ENCODE measurements at places on chromosomes 3 and 15.

- DNase-seq = no peak
Measured at GRCh38 chr3:190449801-190450200, at the start of gene TMEM207. Gene TMEM207, minus strand, starts transcription at chr3:190449901. Its CDS starts 92 bp downstream, at chr3:190449809.

DNA sequence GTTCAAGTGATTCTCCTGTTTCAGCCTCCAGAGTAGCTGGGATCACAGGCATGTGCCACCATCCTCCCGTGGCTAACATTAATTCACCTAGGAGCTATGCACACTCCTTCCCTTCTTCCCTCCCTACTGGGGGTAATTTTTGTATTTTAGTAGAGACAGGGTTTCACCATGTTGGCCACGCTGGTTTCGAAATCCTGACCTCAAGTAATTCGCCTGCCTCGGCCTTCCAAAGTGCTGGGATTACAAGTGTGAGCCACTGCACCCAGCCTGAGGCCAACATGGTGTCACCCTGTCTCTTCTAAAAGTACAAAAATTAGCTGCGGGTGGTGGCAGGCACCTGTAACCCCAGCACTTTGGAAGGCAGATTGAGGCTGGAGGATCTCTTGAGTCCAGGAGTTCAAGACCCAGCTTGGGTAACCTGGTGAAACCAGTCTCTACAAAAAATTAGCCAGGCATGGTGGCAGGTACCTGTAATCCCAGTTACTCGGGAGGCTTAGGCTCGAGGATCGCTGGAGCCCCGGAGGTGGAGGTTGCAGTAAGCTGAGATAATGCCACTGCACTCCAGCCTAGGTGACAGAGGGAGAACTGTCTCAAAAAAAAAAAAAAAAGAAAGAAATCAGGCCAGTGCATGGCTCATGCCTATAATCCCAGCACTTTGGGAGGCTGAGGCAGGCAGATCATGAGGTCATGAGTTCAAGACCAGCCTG lies 6.1 kb downstream of the RNU5B-1 start:
- DNase-seq = no peak

DNA sequence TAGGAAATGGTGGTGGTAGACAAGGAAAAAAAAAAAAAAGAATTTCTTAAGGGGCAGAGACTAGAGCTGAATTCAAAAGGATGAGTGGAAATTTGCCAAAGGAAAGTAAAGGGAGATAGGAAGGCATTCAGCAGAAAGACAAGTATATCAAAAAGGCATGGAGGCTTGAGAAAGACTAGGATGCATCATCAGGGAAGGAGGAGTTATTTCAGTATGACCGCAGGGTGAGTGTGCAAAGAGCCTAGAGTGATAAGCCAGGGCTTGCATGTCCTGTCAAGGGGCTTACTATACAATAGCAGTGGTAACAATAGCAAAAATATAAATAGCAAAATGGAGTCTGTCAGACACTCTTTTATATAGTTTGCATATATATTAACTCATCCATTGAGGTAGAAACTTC lies 112.0 kb downstream of the FRMD4B start:
- DNase-seq = no peak

DNA sequence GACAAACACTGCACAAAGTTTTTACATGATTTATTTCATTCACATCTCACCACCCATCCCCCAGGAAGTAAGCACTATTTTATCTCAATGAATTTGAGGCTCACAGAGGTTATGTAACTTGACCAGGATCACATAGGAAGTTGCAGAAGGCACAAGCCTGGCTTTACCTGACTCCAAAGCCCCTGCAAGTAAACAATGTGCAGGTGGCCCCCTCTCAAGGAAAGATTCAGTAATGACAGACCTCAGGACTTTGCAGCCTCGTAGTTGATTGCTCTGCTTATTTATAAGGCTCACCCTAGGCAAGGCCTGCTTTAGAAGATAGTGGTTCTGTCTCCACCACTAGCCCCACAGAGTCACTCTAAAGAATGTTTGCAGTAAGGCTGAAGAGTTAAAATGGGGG lies 79.8 kb upstream of the MDFIC2 start:
- no peak for DNase-seq

- DNase-seq = no peak
Measured at GRCh38 chr15:81330366-81331090, 6.6 kb upstream of the STARD5 start.

- DNase-seq = no peak
Measured at GRCh38 chr3:118912188-118912587, 122.5 kb downstream of the IGSF11 start.

DNA sequence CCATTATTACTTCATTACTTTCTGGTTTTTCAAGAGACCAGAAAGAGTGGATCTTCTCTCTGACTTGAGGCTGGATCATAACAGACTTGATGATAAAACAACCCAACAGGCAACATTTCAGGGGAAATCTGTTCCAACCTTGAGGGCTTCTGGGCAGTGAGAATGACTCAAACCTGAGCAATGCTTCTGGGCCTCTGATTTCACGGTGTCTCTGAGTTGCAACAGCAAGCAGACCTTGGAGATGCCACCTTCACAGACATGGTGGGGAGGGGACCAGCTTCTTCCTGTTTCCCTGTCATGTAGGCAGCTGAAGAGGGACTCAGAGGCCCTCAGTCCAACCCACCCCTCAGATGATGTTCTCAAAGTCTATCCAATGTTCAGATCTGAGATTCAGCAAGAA lies 104.0 kb downstream of the ABHD5 start:
- DNase-seq = peak; percentile 65

DNA sequence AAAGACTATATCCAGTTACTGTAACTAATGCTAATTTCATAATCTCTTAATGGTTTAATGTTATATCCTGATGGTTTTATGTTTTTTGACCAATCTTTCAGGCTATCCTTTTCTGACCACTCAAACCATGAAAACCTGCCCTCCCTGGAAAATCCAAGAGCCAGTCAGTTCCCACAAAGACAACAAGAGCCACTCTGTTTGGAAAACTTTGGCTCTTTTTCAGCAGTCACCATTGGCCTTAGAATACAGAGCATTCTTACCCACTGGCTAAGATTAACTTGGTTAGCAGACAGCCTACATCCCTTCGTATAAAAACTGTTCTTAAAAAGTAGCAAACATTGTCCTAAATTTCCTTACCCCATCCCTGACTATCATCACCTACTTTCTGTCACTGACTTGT lies 32.9 kb downstream of the ALCAM start:
- no peak for DNase-seq

- no peak for DNase-seq
Measured at GRCh38 chr3:127645371-127646015, 16.5 kb downstream of the PODXL2 start.

- DNase-seq = no peak
Measured at GRCh38 chr3:10992017-10992942, at the start of gene SLC6A1. Gene SLC6A1, plus strand, starts transcription at chr3:10992748. Its CDS starts 24,464 bp downstream, at chr3:11017212.

- DNase-seq = no peak
Measured at GRCh38 chr15:21262851-21263425, 177.4 kb downstream of the POTEB3 start.

GRCh38 chr3:73573204-73573603 lies 51.5 kb downstream of the PDZRN3 start:
- no peak for DNase-seq

DNA sequence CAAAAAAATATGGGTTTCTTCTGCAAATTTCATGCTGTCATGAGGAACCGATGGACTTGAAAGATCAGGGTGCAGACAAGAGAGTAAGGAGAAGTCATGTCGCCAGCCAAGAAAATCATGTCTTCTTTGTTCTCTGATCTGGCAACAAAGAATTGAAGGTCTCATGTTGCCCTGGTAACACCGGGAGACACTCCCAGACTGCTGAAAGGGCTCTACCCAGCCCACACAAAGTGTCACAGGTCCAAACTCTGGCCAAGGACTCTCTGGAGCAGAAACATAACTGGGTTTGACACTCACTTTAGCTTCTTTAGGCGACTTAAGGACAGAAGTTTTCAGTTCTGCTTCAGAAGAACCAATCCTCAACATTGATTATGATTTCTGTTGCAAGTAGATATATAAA lies 42.9 kb downstream of the SIDT1 start:
- no peak for DNase-seq

- no peak for DNase-seq
Measured at GRCh38 chr3:63441262-63441661, 163.2 kb downstream of the SYNPR start.

- DNase-seq = peak; percentile 21
Measured at GRCh38 chr3:184872200-184872599, 60.2 kb downstream of the VPS8 start.

GRCh38 chr3:108065096-108065495 lies 25.7 kb downstream of the CD47 start:
- no peak for DNase-seq

DNA sequence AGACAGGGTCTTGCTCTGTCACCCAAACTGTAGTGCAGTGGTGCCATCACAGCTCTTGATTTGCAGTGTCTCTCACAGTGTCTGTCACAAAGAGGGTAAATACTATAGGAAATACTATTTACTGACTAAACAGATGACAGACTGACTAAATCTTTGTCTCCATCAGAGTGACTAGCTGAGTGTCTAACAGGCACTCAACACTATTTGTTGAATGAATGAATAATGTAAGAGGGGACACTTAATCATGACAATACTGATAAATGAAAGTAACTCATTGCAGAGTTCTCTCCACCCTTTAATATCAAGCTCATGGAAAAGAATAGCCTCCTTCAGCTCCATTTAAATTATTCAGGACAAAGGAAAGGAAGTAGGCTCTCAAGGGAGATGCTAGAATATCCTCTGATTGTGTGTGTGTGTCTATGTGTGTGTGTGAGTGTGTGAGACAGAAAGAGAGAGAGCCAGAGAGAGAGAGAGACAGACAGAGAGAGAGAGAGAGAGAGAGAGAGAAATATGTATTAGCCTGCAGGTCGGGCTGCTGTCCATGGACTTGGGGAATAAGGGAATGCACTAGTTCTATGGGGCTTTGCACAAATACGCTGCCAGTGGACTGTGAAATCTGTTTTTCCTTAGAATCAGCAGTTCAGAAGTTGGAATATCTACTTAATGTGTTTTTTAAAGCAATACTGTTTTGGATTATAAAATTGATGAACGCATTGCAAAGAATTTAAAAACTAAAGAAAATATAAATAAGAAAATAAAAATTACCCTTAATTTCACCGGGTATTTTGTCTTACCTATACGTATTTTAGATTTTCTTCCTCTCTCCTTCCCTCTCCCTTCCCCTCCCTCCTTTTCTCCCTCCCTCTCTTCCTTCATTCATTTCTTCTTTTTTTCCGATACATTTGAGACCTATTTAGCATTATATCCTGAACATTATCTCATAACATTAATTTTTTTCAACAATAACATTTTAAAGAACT lies 132.9 kb upstream of the LRIG1 start:
- no peak for DNase-seq

DNA sequence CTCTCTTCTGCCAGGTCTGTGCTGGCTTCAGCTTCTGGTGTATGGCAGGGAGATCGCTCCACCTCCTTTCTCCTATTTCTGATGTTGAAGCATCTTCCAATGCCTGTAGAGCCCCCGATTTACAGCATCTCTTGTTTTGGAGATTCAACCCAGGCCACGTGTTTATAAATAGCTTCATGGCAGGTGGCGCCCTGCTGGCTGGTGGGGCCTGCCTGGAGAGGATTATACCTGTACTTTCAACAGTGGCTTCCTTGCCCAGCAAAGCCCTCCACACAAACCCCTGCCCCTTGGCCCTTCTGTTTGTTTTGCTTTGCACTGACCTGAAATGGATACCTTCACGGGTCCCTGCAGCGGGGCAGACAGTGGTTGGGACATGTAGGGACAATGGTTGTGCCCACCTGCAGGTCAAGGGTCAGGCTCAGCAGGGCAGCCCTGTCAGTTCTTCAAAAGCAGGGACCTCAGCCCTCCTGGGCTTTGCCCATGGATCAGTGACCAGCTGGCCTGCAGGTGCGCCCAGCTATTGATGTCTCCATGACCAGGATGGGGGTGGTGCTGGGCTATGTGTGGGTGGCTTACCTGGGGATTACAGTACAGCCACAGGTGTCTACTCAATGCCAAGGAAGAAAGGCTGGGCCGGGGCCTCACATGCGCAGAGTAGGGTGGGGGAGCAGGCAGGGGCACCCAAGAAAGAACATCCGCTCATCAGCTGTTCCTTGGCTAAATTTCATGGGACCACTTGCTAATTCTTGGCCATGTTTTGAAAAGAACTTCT lies 112.7 kb upstream of the PRR23C start:
- DNase-seq = no peak

DNA sequence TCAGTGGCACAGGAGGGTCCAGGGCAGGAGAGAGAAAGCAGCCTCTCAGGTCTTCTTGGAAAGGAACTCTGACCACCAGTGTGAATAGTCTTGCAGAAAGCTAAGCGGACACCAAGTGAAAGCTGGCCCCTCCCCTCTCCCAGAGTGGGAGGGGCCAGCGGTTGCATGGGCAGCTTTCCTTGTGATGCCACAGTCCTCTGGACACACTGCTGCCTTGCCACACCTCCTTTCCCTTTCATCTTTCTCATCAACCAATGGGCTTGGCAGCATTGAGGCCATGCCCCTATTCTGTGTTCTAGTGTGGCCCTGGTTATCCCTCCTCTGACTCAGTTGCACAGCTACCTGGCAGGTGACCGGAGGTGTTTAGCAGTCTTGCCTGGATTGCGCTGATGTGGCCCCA lies 49.7 kb upstream of the GOLGA6B start:
- DNase-seq = no peak

- no peak for DNase-seq
Measured at GRCh38 chr3:57919987-57920386, 88.2 kb upstream of the FLNB start.

DNA sequence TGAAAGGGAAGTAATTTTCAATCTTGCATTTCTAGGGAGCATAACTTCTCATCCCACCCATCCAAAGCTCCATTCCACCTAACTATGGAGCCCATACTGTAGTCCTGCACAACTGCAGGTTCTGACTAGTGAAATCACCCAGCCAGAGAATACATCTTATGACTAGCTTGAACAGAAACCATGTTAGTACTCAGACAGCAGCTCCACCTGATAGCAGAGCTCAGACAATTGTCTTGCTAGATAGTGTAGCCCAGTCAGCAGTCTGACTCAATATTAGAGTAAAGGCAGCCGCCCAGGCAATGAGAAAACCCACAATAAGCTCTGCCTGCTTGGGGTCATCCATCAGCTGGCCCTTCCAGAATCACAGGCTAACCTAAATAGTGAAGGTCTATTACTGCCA lies 544.7 kb upstream of the GBE1 start:
- DNase-seq = no peak

DNA sequence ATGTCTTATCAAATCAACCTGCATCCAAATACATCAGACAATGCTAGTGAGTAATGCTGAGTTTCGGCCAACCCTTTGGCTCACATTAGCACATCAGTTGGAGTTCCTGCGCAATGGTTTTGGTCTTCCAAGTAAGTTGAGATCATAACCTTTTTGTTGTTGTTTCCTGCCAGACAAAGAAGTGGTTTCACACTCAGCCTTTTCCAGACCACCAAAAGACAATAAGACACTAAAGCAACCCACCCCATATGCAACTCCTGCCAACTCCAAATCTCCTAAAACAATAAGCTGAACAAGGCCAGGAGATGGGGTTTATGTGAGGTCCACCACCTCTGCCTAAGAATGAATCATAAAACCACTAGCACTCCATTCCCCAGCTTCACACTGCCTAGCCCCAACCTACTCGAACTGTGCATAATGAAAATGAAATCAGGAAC lies 177.0 kb downstream of the ERC2 start:
- peak; percentile 85 for DNase-seq
